Hematopoietic multipotent progenitor cell (in vitro differentiated cells): ENCODE measurements at places on chromosomes 4 and X.
A peak's percentile ranks its signal among the peaks of the same experiment; 100 is the strongest.

DNA sequence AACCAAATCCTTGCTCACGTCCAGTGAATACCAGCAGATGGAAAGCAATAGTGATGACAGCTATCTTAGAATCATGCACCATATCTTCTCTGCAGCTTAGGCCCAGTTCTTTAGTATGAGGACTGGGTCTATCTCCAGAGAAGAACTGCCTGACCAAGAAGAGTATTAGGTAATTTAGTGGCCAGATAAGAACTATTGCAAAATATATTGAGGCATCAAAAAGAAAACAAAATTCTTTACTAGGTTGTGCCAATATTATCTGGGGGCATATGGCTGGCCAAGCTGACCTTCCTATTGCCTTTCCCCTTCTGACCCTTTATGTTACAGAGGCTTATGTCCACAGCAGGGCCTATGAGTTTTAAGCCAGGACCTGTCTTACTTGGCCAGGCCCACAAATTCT is 91.2 kb downstream of the RLIM start:
- DNase-seq = no peak

- DNase-seq = no peak
Measured at GRCh38 chr4:53026233-53026632, 164.1 kb downstream of the RASL11B start.

DNA sequence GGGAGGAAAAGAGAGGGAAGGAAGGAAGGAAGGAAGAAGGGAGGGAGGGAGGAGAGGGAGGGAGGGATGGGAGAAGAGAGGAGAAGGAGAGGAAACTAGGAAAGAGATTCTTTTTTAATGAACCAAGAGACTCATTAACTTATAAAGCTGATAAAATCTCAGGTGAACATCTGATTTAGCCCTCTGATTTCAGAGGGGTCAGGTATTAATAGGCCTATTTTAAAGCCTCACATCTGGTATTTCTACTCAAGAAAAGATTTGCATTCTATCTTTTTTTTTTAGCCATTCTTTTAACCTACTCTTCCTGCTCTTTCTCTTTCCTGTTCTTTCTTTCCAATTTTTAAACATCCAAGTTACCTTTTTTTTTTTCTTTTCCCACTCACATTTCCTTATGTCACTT is 103.3 kb upstream of the CPEB2 start:
- DNase-seq = no peak

GRCh38 chr4:81466841-81467671 is 4.7 kb downstream of the RASGEF1B start:
- DNase-seq = peak; percentile 67

DNA sequence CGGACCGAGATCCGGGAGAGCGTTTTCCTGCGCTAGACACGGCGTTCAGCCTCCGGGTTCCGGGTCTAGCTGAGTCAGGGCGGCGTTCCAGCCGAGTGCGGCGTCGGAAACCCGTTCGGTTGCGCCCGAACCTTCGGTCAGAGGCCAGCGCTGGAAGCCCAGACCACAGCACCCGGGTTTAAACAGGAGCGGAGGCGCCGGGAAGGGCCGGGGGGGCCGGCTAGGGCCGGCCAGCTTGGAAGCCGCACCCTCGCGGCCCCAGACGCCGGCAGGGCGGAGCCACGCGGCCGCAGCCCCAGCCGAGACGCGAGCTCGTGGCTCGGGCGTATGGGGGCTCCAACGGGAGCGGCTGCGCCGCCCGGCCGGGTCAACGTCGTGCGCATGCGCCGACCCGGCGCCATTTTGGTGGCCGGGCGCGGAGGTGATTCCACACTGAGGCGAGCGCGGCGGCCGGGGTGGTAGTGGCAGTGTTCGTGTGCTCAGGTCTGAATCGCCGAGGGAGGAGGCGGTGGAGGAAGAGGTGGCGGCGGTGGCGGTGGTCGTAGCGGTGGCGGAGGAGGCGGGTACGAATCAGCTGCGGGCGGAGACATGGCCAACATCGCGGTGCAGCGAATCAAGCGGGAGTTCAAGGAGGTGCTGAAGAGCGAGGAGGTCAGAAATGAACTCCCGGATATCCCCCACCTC is at the start of gene UBE2K:
TSS of gene UBE2K (plus strand) at position 397 of the 684 bp plus-strand sequence. CDS start at position 589, 192 bp downstream.
- DNase-seq = peak; percentile 88

GRCh38 chr4:184401397-184402171 is 72.8 kb downstream of the IRF2 start:
- no peak for DNase-seq

DNA sequence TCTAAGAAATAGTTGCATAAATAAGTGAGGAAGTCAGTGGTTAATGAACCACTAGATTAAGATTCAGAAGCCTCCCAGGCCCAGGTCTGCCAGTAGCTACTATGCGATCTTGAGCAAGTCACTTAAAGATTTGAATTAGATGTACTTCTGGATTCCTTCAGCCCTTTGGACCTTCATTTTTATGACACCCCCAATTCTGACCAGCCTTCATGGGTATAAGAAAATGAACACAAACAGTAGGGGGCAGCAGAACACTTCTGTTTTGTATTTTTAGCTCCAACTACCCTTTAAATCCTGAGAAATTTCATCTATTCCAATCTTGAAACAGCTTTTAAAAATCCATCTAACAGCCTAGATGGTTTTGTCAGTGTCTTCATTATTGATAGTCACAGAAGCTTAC is 19.0 kb downstream of the TMEM47 start:
- DNase-seq = no peak

GRCh38 chr4:5785806-5786680 is 75.0 kb downstream of the EVC start:
- no peak for DNase-seq

GRCh38 chr4:33696041-33696440 is 2548.3 kb downstream of the ARAP2 start:
- no peak for DNase-seq

GRCh38 chr4:128428397-128428796 is 140.8 kb upstream of the PGRMC2 start:
- DNase-seq = no peak

- DNase-seq = no peak
Measured at GRCh38 chr4:10007436-10007740, 13.9 kb downstream of the SLC2A9 start.
